Activated naive CD4-positive, alpha-beta T cell treated with anti-CD3 and anti-CD28 coated beads for 36 hours (primary cell): ENCODE measurements at places on chromosomes 7 and 10. TPM values are rescaled to one million over a fixed set of nuclear protein-coding genes. Genes with fewer than 3 reads are reported as not detected.

PRSS1 gene
- not detected for total RNA-seq

ASB10 gene
- total RNA-seq: not detected

GNAT3 gene
- not detected for total RNA-seq

MYL10 gene
- total RNA-seq: not detected

AKR1C1 gene
- 0.41 TPM for total RNA-seq

GRCh38 chr7:45703373-45703821 lies 129.2 kb downstream of the ADCY1 start:
- H3K4me1 ChIP-seq: no peaks in the 10 kb centered on the region
- no peak overlapping the region for H3K4me3 ChIP-seq
- no peak for DNase-seq
- no peak overlapping the region for H3K27ac ChIP-seq
- H3K27me3 ChIP-seq: peaks cover 5% of the 10 kb centered on the region

CPN1 gene
- total RNA-seq: not detected

GRCh38 chr10:30349967-30350735 lies 1.1 kb upstream of the MTPAP start:
- peaks cover 10% of the 10 kb centered on the region for H3K36me3 ChIP-seq
- H3K27me3 ChIP-seq: no peaks in the 10 kb centered on the region
- DNase-seq: no peak
- H3K4me3 ChIP-seq: no peak overlapping the region
